ENCODE measurements at places on chromosomes 3 and 15.
A peak's percentile ranks its signal among the peaks of the same experiment; 100 is the strongest.

GRCh38 chr3:193831495-193832455 is 238.8 kb downstream of the OPA1 start:
- no peak for DNase-seq

DNA sequence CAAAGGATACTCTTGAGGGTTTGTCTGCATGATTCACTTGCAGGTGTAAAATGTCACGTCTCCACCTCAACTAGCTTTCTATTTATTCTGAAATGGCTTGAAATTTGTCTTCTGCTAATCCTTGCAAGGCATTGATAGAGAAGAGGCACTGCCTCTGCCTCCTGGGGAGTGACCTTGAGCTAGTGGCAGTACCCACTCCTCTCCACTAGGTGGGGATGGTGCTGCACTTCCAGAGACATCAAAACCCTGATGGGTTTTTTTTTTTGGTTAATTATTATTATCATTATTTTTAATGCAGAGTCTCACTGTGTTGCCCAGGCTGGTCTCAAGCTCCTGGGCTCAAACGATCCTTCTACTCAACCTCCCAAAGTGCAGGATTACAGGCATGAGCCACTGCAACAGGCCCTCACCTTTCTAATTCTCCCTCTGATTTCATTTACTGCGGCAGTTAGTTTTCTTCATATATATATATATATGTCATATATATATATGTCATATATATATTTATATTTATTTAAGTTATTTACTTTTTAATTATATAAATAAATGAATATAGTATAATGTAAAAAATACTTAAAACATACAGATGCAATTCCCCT is 117.6 kb upstream of the EIF1B start:
- DNase-seq: peak; percentile 15

GRCh38 chr3:43792904-43793303 is 102.2 kb downstream of the ABHD5 start:
- DNase-seq: no peak

DNA sequence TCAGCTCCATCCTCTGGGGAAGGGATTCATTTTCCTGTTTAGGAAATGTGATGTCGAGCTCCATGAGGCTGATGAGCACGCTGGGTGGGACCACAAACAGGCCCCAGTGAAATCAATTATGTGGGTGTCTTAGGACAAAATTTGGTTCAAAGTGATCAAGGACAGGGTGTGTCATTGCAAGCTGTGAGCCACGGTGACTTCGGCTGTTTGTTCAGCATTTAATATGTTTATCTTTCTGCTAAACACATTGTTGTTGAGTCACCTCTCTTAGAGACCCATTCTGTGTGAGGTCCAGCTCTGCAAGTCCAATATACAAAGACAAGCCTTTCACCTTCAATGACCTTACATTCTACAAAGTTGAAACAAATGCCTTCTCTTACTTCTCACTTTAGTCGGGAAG is 41.3 kb downstream of the SSR3 start:
- no peak for DNase-seq

DNA sequence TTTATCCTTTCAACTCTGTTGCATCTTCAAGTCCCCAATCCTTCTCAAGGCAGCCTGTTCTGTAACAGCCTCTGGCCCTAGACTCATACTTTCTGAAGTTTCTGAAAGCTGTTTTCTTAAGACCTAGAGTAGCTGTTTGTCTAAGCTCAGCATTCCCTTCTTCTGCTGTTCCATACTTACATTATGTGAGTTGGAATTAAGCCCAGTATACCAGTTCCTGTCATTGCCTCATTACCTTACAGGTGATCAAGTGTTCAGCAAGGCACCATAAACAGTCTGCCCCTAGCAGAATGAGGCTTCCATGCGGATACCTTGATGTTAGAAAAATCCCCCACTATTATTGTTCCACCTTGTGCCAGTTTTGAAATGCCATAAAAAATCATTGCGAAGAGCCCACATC is 180.6 kb downstream of the PLCL2 start:
- no peak for DNase-seq

GRCh38 chr3:139538733-139539132 is 809 bp downstream of the RBP1 start:
- DNase-seq: no peak

DNA sequence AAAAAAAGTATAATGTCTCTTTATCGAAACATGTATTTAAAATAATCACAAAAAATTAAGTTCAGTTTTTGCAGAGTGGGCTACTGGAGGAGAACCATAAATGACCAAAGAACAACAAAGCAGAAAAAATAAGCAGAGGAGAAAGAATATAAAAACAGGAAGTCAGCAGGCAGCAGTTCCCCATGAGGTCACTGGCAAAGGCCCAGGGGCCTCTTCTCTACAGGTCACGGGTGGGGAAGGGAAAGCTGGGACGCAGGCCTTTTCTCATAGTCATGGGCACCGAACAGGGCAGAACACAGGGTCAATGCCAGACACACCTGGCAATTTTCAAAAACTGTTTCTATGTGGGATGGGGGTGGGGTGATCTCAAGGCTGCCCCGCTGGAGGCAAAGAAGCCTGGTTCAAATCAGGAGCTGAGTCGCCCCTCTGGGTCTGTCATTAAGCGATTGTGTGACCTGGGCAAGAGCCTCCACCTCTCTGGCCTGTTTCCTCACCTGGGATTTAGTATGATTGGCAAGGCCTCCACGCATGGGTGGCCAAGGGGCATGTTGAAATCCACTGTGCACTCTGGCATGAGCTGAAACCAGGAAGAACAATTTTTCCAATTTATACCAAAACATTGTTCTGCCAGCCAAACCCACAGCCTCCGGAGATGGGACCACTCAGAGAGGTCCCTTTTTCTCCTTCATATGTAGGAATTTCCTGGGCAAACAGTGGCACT is 43.8 kb upstream of the UACA start:
- DNase-seq: no peak

- no peak for DNase-seq
Observed at GRCh38 chr3:54122324-54123002, at the start of gene CACNA2D3. CACNA2D3 (plus strand) TSS chr3:54122552.

DNA sequence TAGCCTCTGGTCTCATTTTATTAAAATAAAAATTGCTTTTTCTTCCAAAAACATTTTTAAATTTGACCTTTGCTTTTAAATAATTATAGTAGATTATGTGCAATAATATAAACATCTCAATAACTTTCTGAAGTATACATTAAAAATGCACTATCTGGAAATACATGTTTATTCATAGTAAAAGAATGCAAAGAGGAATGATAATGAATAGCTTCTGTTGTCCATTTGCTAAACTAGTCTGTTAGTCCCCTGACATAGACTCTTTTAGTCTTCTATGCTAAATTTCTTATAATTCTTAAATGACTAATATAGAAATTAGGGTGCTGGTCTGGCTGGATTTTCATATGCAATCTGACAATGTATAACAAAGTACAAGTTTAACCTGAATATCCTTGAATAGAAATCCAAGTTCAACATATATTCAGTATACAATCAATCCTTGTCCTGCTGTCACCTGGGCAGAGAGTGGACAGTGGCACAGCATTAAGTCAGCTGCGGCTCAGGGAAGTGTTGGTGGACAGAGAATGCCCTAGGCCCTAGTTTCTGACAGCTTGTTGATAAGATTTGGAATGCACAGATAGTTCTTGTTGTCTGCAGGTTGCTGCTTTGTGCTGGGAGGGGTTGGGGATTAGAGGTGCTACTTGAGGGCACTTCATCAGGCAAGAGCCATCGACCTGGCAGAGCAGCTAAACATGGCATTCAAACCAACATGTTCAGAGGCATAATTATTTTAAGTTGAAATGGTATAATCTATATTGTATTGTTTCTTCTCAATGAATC is 161.7 kb downstream of the MBNL1 start:
- no peak for DNase-seq

DNA sequence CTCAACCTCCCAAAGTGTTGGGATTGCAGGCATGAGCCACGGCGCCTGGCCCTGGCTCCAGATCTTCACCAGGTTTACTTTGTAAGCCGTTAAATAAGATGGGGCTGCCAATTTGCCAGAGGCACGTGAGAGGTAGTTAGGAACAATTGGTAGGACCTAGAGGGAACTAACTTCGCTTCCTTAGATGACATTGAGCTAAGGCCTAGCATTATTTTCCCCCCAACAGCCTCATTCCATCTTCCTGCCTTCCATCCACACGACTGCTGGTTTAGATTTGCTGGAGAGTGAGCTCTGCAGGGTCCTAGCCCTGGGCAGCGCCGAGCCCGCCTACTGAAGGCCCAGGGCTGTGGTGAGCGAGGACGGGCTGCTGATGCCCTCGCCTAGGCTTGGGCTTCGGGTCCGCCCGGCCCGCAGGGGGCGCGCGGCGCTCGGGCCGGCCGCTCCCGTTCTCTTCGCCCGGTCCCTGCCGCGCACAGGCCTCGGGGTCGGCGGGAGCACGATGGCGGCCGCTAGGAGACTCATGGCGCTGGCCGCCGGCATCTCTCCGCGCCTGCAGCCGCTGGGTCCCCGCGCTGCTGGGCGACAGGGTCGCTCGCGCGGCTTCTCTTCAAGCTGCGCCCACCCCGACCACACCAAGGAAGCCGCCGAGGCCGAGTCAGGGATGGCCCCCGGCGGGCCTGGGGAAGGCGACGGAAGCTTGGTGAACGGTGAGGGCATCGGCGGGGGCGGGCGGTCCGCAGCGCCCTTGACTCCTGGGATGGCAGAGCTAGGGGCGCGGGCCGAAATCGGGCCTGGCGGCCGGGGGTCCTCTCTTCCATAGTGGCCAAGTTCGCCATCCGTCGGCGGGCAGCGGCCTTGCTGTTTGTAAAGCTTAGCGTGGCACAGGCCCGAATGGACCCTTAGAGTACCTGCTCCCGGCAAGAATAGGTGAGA is 21.9 kb downstream of the DHX30 start:
- peak; percentile 58 for DNase-seq

DNA sequence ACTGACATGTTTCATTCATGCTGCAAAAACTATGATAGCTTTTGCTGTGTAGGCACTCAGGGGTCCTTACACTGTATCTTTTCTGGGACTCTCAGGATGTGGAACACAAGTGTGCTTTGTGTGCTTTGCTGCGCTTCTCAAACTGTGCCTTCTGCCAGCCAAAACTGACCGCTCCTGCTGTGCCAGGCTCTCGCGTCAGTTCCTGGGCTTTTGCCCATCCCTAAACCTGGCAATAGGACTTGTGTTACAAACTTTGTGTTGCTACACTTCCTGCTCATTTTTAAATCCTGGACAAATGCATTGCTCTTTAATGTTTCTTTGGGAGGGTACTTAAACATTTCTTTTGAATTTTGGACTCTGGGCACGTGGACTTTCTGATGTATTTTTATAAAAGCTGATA is 60.3 kb downstream of the DIPK2A start:
- no peak for DNase-seq

GRCh38 chr15:40338041-40338657 is 2.6 kb downstream of the CCDC9B start:
- peak; percentile 57 for DNase-seq

GRCh38 chr3:50559702-50560101 is 7.8 kb downstream of the C3orf18 start:
- DNase-seq: no peak

DNA sequence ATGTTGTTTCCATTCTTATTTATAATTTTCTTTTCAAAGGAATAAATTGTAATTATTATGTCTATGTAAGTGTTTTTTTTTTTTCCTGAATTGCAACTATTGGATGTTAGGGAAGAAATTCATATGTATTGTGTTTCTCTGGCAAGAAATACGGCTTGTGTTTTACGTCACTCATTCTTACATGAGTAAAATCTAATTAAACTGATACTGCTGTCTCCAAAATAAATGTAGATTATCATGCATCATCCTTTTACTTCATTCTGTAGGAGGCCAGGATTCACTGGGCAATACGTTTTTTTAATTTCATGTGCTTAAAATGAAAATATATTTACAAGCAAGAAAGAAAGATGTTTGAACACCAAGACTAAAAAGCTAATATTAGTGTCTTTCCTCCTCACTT is 590.8 kb downstream of the OTOL1 start:
- DNase-seq: no peak

DNA sequence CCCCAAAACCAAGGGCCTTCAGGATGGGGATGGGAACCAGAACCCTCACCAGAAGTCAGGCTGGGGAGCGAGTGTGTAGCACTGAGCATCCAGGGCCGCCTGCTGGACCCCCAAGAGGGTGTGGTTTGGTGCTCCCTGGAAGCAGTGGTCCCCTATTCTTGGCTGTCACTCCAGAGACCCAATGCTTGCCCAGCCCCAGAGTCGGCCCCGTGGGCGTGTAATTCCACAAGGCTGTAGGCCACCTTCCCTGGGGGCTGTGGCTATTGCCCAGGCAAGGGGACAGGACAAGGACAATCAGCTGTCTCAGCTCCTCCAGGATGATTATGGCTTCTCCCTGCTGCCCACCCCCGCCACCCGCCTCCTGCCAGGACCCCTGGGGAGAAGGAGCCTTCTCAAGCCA is 14.5 kb downstream of the IGDCC3 start:
- no peak for DNase-seq

DNA sequence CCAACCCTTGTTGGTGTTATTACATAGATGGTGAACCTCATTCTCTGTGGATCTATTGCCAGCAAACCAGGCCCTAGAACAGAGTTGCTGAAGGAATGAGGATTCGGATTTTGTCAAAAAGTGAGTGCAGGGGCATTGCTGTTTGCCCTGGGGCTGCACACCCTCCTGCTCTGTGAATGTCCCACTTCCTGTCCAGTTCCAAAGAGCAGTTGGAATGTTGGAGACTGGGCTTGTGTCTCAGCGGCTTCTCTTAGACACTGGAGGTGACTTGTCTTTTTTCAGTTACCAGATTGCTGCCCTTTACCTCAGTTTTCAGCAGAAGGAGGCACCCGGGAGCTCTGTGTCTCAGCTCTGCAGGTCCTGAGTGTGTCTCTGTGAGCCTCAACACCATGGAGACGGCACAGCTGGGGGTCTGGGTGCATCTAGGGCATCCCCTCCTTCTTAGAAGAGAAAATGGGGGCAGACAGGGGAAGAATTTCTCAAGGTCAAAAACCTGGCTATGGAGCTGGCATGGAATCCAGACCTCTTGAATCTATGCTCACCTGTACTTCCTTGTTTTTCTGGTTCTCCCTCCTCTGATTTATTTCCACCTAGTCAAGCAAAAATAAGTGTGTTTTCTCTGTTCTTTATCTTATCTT is 46.3 kb downstream of the LIMD1 start:
- DNase-seq: no peak

DNA sequence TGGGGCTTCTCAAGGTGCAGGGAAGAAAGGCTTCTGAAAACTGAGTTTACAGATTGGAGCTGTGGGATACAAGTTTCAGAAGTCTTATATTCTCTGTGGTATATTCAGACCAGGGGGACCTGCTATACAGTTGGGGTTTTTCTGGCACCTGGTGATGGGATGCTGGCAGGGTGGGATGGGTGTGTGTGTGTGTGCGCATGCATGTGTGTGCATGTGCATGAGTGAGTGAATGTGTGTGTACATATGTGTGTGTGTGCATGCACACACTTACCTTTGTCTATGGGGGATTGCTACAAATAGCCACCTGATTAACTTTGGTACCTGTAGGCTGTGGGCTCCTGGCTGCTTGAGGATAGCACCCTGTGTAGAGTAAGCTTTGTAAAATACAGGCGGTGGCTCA is 131.4 kb downstream of the PDCD6IP start:
- DNase-seq: no peak

DNA sequence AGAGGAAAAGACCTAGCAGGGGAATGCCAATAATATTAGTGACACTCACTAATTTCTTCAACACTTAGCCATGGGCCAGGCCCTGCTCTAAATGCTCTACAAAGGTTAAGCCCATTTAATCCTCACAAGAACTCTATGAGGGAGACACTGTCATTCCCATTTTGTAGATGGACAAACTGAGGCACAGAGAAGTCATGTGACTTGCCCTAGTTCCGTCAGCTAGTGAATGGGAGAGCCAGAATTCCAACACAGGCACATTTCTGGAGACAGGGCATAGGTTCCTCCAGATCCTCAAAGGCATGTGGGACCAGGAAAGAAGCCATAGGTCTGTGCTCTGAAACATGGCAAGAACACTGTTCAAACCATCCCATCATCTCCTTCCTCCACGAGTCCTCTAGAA is 31.5 kb downstream of the LOXL1 start:
- DNase-seq: no peak
